ENCODE measurements at places on chromosomes 5 and 9.

- H3K4me1 ChIP-seq, result no peaks in the 10 kb centered on the region
- no peaks in the 10 kb centered on the region for H3K36me3 ChIP-seq
- no peak for DNase-seq
Measured at GRCh38 chr9:89879276-89879675, 274.5 kb downstream of the GADD45G start.

DNA sequence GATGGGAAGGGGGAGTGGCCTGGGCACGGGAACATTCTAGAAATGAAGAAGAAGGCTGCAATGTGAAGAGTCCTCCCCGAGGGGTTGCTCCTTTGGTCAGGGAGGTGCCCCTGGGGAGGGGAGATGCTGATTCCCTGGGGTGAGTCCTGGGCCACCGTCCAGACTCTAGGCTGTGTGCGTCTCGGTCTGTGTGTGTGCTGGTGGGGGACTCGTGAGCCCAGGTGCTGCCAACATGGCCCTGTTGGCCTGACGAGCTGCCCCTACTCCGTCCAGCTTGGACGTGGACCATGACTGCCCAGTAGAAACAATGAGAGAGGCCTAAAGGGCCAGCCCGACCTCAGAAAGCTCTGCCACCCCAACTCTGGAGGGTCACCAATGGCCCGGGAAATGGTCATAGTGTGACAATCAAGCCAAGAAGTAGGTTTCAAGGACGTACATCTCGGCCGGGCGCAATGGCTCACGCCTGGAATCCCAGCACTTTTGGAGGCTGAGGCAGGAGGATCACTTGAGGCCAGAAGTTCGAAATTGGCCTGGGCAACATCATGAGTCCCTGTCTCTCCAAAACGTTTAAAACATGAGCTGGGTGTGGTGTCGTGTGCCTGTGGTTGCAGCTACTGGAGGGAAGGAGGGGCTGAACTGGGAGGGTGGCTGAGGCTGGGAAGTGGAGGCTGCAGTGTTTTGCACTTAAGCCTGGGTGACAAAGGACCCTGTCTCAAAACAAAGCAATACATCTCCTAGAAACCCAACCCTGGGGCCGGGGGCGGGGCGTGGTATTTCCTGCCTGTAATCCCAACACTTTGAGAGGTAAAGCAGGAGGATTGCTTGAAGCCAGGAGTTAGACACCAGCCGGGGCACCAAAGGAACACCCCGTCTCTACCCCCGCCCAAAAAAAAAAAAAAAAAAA, 17.0 kb downstream of the LHX3 start:
- H3K27me3 ChIP-seq, result peaks cover 2% of the 10 kb centered on the region
- no peaks in the 10 kb centered on the region for H3K4me1 ChIP-seq
- no peak for DNase-seq
- H3K4me3 ChIP-seq, result no peak overlapping the region

DNA sequence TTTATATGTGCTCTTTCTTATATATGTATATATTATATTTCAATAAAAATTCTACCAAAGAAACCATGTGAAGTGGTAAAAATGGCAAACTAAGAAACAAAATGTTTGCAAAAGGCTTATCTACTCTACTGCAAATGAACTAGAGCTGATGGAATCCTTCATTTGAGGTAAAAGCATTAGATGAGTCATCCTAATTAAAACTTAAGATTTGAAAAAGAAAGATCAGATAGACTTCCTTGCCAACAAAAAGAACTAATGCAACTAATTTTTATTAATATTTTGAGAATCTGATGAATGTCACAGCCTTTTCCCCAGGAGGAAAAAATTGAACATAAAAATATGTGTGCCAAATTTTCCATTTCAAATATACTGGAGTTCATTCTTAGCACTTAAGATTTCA, 84.1 kb upstream of the SLCO4C1 start:
- no peaks in the 10 kb centered on the region for H3K4me1 ChIP-seq
- no peak for DNase-seq
- H3K36me3 ChIP-seq, result peaks cover 13% of the 10 kb centered on the region
- H3K27me3 ChIP-seq, result peaks cover 2% of the 10 kb centered on the region
- no peak overlapping the region for H3K4me3 ChIP-seq
- H3K27ac ChIP-seq, result no peak overlapping the region

GRCh38 chr5:116521173-116521872, 53.3 kb downstream of the SEMA6A start:
- no peak overlapping the region for H3K27ac ChIP-seq
- H3K36me3 ChIP-seq, result no peaks in the 10 kb centered on the region
- H3K4me1 ChIP-seq, result no peaks in the 10 kb centered on the region
- H3K4me3 ChIP-seq, result no peak overlapping the region
- H3K27me3 ChIP-seq, result no peaks in the 10 kb centered on the region

DNA sequence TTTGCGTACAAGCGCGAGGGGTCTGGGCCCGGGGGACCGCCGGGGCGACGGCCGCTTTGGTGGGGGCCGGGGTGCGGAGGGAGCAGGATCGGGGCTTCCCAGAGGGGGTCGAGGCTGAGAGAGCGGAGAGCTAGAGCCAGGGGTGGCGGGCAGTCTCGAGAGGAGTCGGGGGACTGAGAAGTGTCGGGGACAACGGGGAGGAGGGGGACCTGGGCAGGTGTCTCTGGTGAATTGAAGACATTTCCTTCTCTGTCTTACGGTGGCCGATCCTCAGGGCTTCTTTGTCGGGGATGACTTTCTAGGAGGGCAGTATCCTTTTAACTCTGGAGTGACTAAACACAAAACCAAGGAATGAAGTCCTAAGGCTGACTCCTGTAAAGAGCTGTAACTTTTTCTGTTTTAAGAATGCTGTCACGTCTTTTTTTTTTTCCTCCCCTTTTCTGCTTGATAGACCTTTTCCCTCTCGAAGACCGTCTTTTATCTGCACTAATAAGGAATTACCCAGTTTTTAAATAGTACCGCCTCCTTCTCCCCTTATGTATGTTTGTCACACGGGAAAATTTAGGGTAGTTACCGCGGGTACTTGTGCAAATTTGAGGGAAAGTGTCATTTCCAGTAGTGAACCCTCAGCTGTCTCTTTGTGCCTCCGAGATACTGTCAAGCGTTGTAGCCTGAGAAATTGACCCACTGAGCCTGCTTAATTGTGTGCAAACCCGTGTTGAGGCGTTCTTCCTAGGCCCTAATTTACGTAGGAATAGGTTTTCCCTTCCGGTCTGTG, 822 bp downstream of the DENND4C start:
- no peaks in the 10 kb centered on the region for H3K36me3 ChIP-seq
- H3K4me1 ChIP-seq, result peaks cover 19% of the 10 kb centered on the region
- no peak overlapping the region for H3K4me3 ChIP-seq
- H3K27me3 ChIP-seq, result peaks cover 2% of the 10 kb centered on the region

DNA sequence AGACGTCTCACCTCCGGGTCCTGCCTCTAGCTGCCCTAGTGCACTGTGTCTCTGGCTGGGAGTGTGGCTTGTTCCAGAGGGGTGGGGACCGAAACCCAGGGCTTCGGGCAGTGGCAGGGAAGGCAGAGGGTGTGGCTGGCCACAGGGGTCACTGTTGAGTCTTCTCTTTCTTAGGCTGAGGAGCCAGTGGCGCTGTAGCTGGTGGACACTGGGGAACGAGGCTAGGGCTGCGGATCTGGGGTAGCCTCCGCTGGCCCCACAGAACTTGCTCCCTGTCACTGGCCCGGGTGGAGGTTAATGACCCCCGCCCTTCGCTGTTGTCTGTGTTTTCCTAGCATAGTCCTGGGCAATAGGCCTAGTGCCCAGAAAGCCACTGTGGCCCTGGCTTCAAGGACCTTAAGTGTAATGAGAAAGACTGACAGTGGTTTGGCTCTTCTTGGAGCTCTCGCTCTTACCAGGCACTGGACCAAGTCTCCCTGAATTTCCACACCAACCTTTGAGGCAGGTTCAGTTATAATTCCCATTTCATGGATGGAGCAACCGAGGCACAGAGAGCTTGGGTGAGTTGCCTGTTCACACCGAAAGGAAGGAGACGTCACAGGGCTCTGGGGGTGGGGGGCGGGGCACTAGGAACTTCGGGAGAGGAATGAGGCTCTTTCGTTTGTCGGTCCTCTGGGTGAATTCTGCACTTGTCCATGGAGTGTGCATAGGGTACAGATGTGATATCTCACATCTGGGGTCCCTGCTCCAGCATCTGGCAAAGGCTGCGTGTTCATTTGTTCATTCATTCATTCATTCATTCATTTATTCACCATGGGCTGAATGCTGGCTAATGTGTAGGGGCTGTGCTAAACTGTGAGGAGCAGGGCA, 4.8 kb upstream of the IER5L start:
- no peaks in the 10 kb centered on the region for H3K27me3 ChIP-seq

DNA sequence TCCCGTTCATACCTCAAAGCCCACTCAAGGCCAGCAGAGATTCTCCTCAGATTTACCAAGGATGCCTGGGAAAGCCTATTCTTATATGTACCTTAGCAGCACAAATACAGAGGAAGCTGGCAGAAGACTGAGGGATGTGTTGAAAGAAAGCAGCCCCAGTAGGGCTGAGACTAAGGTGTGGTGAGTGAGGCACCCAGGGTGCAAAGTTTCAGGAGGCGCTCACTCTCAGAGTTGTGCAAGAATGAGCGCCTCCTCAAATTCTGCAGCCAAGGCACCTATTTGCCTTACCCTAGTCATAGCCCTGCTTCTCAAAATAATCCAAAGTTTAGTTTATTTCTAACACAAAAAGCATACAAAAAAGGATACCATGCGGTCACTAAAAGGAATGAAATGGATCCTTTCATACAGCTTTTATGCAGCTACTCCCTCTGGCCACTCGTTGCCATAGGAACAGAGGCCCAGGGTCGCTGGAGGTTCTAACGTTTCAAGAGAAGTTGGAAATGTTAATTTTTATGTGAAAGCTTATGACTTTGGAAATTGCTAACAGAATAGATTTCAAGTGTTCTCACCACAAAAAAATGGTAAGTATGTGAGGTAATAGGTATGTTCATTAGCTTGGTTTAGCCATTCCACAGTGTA, 79.7 kb upstream of the SMIM23 start:
- no peak overlapping the region for H3K4me3 ChIP-seq
- H3K4me1 ChIP-seq, result no peaks in the 10 kb centered on the region
- H3K27me3 ChIP-seq, result peaks cover 1% of the 10 kb centered on the region
- H3K27ac ChIP-seq, result no peak overlapping the region
- DNase-seq, result no peak

DNA sequence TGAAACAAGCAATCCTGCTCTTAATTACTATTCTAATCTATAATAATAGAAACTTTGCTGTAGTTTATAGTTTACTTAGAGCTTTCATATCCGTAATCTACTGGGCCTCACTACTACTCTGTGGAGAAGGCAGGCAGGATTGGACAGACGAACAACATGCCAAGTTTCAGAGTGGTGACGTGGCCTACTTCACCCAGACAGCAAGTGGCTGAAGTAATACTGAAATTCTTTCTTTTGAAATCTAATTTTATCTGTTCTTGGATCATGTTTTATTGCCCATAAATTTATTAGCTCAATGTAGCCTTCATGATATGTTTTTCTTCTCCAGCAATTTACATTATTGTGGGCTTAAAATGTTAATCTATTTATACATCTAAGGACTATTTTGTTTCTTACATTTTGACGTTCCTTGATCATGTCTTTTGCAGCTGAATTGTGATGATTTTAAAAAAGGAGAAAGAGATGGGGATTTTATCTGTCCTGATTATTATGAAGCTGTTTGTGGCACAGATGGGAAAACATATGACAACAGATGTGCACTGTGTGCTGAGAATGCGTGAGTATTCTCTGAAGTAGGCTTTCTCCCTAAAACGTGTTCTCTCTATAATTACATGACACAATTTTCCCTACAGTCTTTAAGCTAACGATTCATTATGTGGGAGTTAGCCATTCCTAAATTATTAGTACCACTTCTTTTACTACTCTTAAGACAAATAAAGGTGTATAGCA, 22.4 kb downstream of the SPINK5 start:
- H3K36me3 ChIP-seq, result no peaks in the 10 kb centered on the region
- no peak for DNase-seq
- no peaks in the 10 kb centered on the region for H3K4me1 ChIP-seq
- H3K27ac ChIP-seq, result no peak overlapping the region

GRCh38 chr9:72557549-72557948, 36.1 kb downstream of the TMC1 start:
- H3K27me3 ChIP-seq, result no peaks in the 10 kb centered on the region
- DNase-seq, result no peak
- H3K36me3 ChIP-seq, result no peaks in the 10 kb centered on the region
- no peak overlapping the region for H3K27ac ChIP-seq

DNA sequence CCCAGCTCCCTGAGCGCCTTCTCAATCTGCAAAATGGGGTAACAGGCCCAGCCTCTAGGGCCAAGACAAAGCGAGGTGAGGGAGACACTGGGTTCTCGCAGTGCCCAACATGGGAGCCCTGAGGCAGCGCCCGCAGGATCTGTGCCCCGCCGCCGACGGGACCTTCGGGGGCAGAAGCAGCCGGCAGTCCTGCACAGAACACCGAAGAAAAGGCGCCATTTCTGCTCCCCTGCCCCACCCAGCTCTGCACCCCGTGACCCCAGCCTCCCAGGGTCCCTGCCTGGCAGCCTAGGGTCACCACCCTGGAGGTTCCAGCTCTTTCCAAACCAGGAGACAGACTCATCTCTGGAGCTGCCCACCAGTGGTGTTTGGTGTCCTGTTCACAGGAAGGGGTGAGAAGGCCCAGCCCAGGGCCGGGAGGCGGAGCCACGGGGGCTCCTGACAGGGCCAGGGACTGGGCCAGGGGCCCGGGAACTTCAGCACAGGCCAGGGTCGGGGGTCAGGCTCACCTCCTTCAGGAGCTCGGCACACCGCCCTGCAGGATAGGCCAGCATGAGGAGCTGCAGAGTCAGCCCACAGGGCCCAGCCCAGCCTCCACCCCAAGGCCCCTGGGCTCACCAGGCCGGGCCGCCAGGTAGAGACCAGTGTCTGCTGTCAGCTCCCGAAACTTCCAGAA, 3.3 kb downstream of the LCN8 start:
- DNase-seq, result no peak
- H3K27me3 ChIP-seq, result peaks cover 7% of the 10 kb centered on the region
- H3K36me3 ChIP-seq, result peaks cover 12% of the 10 kb centered on the region
- no peaks in the 10 kb centered on the region for H3K4me1 ChIP-seq

DNA sequence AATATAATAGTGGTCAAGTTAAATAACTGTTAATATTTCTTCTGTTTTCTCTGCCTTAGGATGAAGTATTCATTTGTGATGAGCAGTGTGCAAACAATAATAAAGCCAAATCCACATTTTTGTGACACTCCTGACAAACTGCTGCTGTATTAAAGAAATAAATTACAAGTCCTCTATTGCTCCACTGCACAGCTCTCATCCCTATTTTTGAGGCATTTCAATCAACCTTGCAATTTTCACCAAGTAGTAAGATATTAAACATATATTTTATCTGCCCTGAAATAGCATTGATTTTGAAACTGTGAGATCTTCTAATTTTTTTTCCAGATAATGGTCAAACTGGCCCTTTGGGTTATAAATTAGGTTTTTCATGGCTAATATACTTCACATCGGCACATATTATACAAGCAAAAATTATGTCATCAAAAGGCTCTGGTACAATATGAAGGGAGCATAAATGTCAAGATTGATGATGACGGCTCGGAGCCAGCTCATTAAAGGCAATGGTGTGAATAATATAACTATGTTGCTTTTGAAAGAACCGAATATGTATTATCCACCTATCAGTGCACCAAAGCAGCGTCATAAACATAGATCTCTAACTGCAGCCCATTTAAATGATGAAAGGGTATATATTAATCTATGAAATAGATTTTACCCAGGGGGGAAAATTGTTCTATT, 764.9 kb downstream of the DNAH5 start:
- H3K36me3 ChIP-seq, result no peaks in the 10 kb centered on the region
- H3K27ac ChIP-seq, result no peak overlapping the region
- no peaks in the 10 kb centered on the region for H3K27me3 ChIP-seq
- no peak for DNase-seq

- H3K27me3 ChIP-seq, result peaks cover 3% of the 10 kb centered on the region
- peak overlapping the region; percentile 93 for H3K27ac ChIP-seq
- DNase-seq, result no peak
- H3K36me3 ChIP-seq, result peaks cover 12% of the 10 kb centered on the region
Measured at GRCh38 chr5:34007201-34007620, 639 bp downstream of the AMACR start.

Data from immature natural killer cell (primary cell).